Left ventricle myocardium inferior (tissue), 1 donor: ENCODE measurements at places on chromosomes 5 and 9. TPM values are rescaled to one million over a fixed set of nuclear protein-coding genes. Genes with fewer than 3 reads are reported as not detected.

- no peaks in the 10 kb centered on the region for H3K27me3 ChIP-seq
- H3K27ac ChIP-seq, result no peak overlapping the region
- H3K4me1 ChIP-seq, result no peaks in the 10 kb centered on the region
- no peaks in the 10 kb centered on the region for H3K36me3 ChIP-seq
Observed at GRCh38 chr5:21910731-21911130, 942.4 kb downstream of the CDH12 start.

Gene LMX1B
- total RNA-seq, result 1.3 TPM

DNA sequence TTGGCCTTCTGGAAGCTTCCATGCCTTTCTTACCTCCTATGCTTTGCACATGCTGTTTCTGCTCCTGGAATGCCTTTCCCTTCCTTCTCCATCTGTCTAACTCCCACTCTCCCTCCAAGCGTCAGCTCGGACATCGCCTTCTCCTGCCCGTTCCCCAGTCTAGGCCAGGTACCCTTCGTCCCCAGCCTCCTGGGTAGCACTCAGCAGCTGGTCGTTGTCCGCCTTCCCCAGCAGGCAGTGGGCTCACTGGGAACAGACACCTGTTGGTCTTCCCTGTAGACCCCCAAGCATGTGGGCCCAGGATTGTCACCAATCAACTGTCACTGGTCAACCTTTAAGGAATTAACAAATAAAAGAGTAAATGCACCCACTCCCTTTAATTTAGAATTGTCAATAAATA, 202.2 kb downstream of the RGS3 start:
- peaks cover 8% of the 10 kb centered on the region for H3K4me1 ChIP-seq
- DNase-seq, result no peak
- H3K4me3 ChIP-seq, result no peak overlapping the region

Gene RGS3
- 187 TPM for total RNA-seq

GRCh38 chr5:96611946-96612345, 50.2 kb upstream of the CAST start:
- H3K4me3 ChIP-seq, result no peak overlapping the region
- DNase-seq, result no peak
- H3K27me3 ChIP-seq, result no peaks in the 10 kb centered on the region
- H3K27ac ChIP-seq, result no peak overlapping the region

- peaks cover 35% of the 10 kb centered on the region for H3K4me1 ChIP-seq
- DNase-seq, result no peak
- H3K27me3 ChIP-seq, result no peaks in the 10 kb centered on the region
- peak overlapping the region; percentile 37 for H3K27ac ChIP-seq
- H3K36me3 ChIP-seq, result peaks cover 20% of the 10 kb centered on the region
- H3K4me3 ChIP-seq, result no peak overlapping the region
Observed at GRCh38 chr9:107337676-107338590, 54.9 kb downstream of the RAD23B start.
